ENCODE measurements at places on chromosomes 4 and X.

DNA sequence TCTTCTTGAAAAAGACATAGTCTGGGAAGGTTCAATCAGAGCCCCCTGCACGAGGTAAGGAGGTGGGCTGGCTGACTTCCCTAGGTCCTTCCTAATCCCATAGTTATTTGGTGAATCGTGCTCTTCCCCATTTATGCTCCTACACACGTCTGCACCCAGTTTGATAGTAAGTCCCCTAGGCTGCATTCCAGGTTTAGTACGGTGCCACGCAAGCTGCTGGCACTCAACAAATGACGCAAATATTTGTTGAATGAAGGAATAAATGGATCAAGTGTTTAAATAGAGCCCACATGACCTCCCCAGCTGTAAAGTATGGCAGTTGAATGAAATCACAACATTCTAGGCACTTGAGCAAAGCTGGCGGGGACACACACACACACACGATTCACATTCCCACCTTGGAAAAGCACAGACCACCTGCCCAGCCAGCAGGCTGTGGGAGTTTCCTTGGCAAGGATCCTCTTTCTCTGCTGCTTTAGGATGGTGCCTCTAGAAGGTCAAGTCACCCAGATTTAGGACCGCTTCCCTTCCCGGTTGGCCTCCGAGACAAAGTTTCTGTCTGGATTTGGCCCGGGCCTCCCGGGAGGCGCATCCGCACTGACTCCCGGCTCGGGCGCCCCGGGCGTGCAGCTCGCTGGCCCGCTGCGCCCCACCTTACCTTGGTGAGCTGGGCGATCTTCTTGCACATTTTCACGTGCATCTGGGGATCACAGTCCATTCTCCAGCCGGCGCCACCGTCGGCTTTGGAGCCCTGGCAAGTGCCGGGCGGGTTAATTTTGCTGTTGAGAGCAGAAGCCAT, 721 bp downstream of the FAM184B start:
- no peak for DNase-seq

DNA sequence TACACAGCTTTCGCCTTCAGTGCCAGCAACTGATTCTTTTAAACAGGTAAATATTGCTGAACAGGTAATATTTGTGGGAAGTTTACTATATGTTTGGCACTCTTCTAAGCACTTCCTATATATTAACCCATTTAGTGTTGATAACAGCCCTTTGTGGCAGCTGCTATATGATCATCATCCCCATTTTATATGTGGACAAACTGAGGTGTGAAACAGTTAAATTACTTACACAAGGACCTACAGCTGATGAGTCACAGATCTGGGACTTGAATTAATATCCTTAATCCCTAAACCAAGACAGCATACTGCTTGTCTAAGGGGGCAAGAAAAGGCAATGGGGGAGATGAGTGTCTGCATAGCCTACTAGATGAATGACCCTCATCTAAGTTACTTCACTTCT, 2.9 kb downstream of the SMIM20 start:
- DNase-seq, result no peak

GRCh38 chr4:156197216-156197615, 243.6 kb upstream of the CTSO start:
- no peak for DNase-seq

GRCh38 chr4:70666369-70666768, at the start of gene JCHAIN:
Gene JCHAIN (minus strand): TSS chr4:70666508. CDS start chr4:70666490, 18 bp downstream.
- DNase-seq, result no peak

GRCh38 chr4:58247792-58248191, 1137.6 kb upstream of the IGFBP7 start:
- no peak for DNase-seq

- DNase-seq, result no peak
Measured at GRCh38 chrX:9318766-9319165, 146.1 kb upstream of the TBL1X start.

GRCh38 chr4:98466868-98467599, 191.4 kb downstream of the TSPAN5 start:
- no peak for DNase-seq

DNA sequence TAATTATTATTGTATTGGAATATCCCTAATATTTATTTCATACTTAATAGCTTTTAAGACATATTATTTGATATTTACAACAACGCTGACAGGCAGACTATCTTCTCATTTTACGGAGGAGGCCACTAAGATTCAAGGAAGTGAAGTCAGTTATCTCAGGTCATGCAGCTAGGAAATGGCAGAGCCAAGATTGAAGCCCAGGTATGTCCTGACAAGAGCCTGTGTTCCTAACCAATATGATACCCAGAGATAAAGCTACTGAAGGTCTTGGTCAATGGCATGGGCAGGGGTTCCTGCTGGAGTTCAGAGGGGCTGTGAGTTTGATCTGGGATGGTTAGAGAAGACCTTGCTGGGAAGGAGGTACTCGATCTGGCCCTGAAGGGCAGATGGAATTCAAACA, 47.1 kb downstream of the ARHGEF6 start:
- DNase-seq, result no peak

DNA sequence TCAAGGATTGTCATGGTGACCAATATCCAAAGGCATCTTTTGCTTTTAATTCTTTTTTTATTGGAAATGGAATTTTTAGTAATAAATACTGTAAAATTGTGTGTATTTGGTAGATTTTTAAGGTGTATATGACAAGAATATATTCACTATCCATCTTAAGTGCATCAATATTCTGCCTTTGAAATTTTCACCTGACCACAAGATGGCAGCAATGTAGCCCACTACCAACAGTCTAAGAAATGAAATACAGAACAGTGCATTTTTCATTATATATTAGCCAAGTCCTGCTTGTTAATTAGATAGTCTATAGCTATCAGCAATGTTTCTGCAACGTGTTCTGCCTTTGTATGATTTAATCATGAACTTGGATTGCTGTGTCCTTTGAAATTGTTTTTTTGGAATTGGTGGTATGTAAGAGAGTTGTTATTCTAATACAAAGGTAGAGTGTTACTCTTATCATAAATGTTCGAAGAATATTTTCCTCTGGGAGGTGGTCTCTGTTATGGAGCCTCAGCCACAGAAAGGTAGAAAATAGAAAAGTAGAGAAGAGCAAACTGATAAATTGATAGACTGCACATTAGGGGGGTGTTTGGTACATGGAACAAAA, 38.2 kb downstream of the HPGDS start:
- DNase-seq, result no peak

GRCh38 chr4:114264877-114265291, 285.4 kb upstream of the ARSJ start:
- no peak for DNase-seq

DNA sequence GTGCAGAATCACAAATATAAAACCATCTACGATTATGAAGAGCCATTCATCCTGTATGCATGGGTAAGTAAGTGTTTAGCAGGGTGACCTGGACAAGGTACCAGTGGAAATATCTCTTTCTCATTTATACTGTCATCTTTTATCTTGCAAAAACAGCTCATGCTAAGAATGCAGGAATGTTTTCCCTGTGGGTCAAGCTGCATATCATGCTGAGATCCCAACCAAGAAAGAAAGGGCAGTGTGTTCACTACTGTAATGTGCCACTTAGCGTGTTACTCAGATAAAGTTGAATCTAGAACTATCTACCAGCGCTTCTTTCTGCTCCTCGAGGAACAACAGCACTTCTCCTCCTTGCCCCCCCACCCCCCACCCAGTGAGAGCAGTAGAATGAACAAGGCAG, 212.7 kb upstream of the TBL1X start:
- no peak for DNase-seq

DNA sequence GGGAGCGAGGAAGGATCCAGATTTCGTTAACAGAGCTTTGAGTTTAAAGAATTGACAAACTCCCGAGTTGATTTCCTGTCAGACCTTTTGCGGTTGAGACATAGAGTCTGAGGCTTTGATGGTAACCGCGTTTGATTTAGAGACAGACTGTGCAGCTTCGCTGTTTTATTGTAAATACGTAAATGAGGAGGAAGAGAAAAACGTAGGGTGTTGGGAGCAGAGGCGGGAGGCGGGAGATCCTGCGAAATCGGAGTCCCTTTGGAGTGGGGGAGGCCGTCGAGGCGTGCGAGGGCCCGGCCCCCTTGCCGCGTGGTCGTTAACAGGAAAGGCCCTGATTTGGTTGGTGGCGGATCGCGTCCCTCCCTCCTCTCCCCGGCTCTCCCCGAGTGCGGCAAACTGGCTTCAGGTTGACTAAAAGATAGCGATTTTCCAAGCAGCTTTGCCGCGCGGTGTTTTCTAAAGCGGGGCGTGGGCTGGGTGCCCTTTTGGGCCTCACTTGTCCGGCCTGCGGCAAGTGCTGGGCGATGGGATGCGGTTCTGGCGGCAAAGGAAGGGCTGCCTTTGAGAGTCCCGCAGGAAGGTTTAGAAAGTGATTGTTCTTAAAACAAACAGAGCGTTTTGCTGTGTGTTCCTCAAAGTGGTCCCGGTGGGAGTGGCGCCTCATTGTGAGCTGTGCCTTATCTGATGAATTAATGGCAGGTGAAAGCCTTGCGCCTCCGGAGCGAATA, 857 bp downstream of the SCML1 start:
- DNase-seq, result no peak

DNA sequence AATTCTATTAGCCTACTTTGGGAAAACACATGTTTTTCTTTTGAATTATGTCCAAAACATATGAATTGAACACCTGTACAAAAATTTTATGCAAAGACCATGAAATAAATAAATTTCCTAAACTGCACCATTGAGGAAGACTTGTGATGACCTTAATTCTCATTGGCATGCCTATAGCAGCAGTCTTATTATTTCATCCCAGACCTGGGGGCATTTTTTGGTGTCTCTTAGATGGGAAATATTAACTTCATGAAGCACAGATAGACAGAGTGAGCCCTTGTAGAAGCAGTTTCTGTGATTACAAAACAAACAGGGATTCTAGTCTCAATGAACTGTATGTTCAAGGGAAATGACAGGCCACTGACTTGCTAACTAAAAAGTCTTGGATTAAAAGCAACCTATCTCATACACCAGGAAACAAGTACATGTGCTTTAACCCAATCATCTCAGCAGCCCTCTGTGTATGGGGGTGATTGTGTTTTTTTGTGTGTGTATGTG, 32.0 kb upstream of the HPGD start:
- no peak for DNase-seq

- DNase-seq, result no peak
Measured at GRCh38 chrX:11768039-11768438, 10.0 kb downstream of the MSL3 start.

GRCh38 chr4:650461-650860, 23.6 kb downstream of the ATP5ME start:
- DNase-seq, result no peak

DNA sequence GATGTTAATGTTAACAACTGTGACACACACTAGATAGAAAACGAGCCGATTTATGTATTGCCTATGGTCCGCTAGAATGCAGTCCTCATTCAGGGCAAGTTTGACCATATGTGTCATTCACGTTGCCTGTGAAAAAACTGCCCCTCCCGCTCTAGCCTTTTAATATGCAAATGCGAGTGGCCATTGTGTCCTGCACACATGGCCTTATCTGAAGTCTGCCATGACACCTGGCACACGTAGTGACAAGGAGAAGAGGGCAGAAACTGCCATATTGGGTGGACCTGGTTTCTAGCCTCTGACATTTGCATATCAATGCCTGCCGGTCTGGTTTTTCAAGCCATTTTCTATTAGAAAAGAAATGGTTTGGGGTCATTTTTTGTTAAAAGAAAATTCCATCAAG, 303.3 kb upstream of the TECRL start:
- DNase-seq, result no peak

DNA sequence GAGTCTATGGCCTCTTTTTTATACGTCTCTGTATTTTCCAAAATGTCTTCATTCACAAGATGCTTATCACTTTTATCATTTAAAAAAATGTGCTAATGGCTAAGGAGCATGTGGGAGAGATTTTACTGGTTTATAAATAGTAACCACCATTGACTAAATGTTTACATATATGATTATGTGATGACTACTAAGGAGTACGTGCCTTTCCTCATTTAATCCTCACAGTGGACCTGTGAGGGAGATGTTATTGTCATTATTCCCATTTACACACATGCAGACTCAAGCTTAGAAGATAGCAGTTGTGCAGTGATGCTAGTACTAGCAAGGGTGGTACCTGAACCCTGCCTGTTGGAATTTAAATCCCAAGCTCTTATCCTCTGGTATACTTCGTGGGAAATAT, 2.4 kb downstream of the SRD5A3 start:
- DNase-seq, result no peak

DNA sequence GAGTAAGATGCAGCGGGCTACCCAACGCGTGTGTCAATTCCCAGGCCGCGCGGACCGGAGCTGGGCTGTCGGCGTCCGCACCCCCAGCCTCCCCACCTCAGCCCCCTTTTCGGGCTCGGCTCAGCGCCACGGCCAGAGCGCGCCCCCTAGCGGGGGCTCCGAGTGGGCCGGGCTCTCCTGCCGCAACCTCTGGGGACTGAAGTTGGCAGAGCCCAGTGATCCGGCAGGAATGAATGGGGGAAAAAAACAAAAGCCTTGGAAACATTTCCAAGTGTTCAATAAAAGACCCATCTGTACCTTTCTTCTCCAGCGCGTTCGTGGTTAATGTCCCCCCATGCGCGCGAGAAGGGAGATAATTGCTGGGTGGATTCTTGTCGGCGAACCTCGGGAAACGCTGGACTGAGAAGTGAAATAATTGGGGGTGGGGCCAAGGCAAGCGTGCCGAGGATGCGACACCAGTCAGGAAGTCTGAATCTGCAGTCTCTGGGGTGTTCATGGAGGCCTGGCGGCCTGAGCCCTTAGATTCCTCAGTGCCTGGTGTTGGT, 5.2 kb upstream of the ARX start:
- no peak for DNase-seq

DNA sequence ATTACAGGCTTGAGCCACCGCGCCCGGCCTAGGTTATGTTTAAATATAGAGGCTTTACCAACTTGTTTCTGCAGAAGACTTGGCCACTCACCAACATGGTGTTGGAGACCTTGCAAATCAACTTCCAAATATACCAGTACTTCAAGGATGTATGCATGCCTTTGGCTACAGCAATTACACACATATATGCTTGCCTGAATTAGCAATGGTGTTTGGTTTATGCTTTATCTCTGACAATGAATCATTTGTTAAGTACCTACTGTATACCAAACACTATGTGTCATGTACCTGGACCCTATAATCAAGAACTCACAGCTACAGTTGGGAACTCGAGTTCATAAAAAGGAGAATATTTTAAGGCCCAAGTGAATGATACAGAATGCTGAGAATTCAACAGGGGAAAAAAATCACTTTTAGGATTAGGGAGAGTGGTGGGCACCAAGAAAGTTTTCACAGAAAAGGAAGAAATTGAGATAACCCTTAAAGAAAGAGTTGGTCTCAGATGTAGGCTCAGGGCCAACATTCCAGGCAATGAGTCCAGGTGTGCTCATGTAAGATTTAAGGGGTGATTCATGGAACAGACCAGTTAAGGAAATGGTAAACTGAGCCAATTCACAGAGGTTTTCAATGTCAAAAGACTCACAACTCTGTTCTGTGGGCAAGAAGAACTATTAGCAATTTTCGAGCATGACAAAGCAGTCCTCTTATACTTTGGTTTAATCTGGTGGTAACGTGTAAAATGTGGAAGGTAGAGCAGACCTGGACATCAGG, 98.9 kb downstream of the BCOR start:
- no peak for DNase-seq

DNA sequence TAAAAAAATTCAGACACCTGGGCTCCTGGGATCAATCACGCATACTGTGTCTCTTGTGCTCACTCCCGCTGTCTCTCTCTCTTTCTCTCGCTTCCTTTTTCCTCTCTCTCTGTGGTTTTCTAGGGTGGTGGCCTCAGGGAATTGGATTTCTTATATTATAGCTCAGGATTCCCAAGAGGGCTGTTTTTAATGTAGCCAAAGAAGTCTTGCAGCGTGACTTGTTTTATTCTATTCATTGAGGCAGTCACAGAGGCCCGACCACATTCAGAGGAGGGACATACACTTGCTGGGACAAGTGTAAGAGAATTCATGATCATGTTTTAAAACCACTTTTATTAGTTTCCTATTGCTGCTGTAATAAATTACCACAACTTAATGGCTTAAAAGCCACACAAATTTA, 59.4 kb downstream of the HPF1 start:
- DNase-seq, result no peak
